ENCODE measurements at places on chromosomes 5 and 9.

DNA sequence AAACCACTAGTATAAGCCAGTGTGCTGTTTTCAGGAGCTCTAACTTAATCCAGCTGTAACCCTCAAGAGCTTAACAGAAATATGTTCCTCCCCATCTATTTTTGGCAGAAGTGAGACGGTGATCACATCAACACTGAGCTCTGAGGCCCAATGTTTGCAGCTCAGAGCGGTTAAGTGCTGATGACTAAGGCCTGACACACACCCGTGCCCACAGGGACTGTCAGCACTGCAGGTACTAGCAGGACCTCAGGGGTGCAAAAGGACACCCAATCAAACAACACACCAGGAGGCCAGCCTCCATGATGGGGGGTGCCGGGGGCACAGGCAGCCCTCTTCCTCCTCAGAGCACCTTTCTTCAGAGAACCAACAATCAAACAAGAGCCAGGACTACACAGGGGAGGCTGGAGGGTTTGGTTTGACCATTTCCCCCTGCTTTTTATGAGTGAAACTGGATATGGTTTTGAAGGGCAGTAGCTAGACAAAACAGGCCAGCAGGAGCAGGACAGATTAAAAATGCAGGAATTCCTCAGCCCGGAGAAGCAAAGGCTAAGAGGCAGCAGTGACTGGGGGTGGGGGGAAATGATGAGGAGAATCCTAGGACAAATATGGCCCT is 61.3 kb downstream of the RAPGEF1 start:
- peak; percentile 93 for DNase-seq

- DNase-seq = no peak
These were observed 13.6 kb downstream of the AHRR start for GRCh38 chr5:334903-335739.

- DNase-seq = no peak
These were observed 9.7 kb upstream of the COL5A1 start for GRCh38 chr9:134631881-134632280.

GRCh38 chr5:16492398-16493140 is 27.0 kb upstream of the ZNF622 start:
- peak; percentile 74 for DNase-seq

GRCh38 chr5:12704955-12705354 is 800.7 kb upstream of the CTNND2 start:
- DNase-seq = peak; percentile 5

DNA sequence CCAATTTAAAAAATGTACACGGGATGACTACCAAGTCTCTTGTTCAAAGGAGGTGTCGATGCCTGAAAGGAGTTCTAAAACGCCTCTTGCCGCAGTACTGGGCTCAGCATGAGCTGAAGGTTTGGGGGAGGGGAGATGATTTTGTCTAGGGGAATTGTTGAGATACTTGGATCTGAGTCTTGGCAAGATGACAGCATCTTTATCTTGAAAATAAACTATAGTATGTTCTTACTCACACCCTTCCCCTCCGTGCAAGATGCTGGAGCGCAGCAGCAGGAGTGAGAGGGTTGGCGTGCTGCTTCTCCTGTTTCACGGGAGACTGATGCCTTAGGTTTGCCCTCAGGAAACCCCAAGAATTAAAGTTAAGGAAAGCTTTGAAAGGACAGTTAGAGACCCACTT is 47.3 kb downstream of the FAM78A start:
- no peak for DNase-seq

- DNase-seq = peak; percentile 59
These were observed 166.0 kb downstream of the CDH9 start for GRCh38 chr5:26872337-26872736.

DNA sequence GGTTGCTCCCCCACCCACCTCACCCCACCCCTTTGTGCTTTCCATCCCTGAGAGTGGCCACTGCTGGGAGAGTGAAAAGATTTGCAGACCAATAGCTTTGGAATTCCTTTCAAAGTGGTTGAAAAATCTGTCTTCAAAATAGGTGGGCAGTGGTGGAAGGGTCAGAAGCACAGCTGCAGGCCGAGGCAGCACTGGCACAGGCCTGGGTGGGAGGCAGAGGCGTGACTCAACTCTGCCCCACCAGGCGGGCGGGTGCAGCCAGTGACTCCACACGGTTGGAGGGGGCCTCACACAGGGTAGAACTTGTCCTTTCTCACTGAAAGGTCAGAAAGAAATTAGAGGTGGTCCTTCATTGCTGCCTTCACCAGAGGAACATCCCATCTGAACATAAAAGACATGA is 214.9 kb upstream of the TBCA start:
- DNase-seq = no peak

- no peak for DNase-seq
These were observed 298.2 kb downstream of the MAN2A1 start for GRCh38 chr5:109987970-109988369.

- DNase-seq = peak; percentile 48
These were observed 23.9 kb upstream of the MAPK9 start for GRCh38 chr5:180315762-180316212.

- peak; percentile 32 for DNase-seq
These were observed 203.9 kb upstream of the RASEF start for GRCh38 chr9:83266666-83267496.

GRCh38 chr5:67724412-67725135 is 491.0 kb upstream of the PIK3R1 start:
- DNase-seq = no peak

GRCh38 chr5:50887889-50888633 is 221.6 kb downstream of the PARP8 start:
- DNase-seq = no peak

DNA sequence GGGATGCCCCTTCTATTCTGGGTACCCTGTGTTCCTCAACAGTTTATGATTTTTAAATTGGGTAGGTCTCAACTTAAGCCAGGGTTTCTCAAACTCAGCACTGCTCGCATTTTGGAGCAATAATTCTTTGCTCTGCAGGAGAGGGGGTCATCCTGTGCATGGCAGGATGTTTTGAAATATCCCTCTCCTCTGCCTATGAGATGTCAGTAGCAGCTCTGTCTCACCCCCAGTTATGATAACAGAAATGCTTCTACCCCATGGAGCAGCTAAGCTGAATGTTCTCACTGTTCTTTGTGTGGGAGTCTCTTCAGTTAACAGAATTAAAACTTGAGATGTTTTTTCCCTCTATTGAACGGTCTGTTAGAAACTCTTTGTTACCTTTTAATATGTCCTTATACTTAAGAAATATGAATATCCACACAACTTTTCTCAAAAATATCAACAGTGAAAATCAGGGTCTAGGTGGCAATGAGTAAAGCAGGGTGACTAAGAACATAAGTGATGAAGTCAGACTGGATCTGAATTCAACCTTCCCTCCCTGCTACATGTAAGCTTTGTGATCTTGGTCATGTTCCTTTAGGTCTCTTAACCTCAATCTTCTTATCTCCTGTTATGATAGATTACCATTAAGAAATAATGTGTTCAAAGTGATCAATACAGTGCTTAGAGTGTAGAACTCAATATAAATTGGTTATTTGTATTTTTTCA is 89.0 kb downstream of the CAMK4 start:
- no peak for DNase-seq

DNA sequence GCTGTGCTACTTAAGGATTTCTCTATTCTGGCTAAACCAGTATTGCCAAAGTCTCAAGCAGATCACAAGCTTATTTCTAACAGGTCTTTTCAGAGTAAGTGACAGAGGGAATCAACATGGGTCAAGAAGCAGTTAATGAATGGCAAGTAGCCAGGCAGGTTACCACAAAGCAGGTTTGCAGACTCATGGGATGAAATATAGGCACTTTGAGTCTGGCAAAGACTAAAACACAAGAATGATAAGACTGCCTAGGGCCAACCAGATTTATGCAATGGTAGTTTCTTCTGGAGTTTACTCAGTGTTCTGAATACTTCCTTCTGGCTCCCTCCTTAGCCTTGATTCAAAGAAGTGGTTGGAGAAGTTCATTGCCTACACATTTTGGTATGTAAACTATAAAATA is 3.6 kb downstream of the HMGCS1 start:
- DNase-seq = no peak

- DNase-seq = peak; percentile 52
These were observed 64.8 kb downstream of the SMIM23 start for GRCh38 chr5:171850324-171850947.

- DNase-seq = peak; percentile 36
These were observed 127.0 kb downstream of the NNT start for GRCh38 chr5:43729846-43730478.

DNA sequence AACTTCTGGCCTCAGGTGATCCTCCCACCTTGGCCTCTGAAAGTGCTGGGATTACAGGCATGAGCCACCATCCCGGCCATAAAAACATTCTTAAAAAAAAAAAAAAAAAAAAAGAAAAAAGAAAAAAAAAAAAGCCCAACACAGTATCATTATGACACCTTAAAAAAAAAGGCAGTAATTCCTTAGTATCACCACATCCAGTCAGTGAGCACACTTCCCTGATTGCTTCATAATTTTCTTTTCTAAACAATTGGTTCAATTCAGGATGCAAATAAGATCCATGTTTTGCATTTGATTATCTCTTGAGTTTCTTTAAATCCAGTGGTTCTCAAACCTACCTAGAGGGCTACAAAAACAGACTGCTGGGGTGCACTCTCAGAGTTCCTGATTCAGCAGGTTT is 182.5 kb downstream of the CDK5RAP2 start:
- peak; percentile 33 for DNase-seq

GRCh38 chr5:89981878-89982773 is 427.4 kb downstream of the CETN3 start:
- DNase-seq = no peak

- DNase-seq = no peak
These were observed 5.3 kb downstream of the SET start for GRCh38 chr9:128694344-128694743.

- DNase-seq = no peak
These were observed 170.0 kb downstream of the CACNA1B start for GRCh38 chr9:138047469-138048040.

DNA sequence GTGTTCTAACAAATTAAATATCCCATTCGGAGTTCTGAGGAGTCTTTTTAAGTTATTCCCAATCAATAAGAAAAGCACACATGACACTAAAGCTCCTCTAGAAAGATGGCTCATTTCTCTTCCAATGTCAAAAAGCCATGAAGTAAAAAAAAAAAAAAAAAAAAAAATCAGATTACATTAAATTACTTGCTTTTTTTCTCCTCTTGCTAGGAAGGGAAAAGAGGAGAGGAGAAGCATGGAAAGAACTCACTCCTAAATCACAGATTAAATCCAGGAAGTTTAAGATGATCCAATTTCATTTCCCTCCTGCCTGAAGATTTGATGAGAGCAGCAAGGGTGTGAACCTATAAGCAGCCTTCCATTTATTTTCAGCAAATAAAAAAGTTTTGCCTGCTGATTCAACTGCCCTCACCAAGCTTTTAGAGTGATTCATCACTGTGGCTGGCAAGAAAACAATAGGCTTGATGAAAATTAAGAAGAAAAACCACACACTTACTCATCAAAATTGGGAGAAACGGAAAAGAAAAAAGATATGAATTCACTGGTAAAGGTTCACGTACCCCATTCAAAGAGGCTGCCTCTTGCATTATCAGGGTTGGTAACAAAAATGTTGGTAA is 19.7 kb downstream of the MYO10 start:
- DNase-seq = peak; percentile 97

DNA sequence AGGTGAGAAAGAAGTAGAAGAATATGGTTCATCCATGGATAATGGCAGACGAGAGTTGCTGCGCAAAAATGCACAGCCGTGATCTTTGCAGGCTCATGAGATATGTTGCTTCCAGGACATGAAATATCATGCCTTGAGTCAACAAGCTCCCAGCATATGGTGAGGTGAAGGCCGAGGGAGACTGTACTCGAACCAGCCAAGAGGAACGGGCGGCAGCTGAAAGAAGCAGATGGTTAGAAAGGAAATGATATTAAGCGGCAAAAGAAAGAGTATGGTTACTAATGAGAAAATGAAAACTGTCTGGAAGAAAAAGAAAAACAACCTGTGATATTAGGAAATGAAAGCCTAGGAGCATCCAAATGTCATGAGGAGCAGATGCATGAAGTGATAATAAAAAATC is 344.7 kb upstream of the DAP start:
- no peak for DNase-seq

DNA sequence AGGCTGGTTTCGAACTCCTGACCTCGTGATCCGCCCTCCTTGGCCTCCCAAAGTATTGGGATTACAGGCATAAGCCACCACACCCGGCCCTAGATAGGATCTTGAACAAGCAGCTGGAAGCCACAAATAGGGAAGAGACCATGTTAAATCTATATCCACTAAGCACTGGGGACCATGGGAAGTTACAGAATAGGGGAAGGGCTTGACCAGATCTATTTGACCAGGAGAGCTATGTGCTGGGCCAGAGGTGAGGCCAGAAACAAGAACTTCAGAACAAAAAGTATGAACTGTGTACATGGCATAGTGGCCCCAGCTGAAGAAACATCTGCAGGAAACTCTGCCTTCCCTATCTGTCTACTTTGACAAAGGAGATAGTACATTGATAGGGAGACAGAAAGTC is 10.8 kb downstream of the KLF4 start:
- no peak for DNase-seq

- DNase-seq = no peak
These were observed 23.9 kb downstream of the FGF1 start for GRCh38 chr5:142661957-142662356.

GRCh38 chr9:33239921-33240320 is at the start of gene SPINK4:
Gene SPINK4 (plus strand): TSS chr9:33240167. CDS start chr9:33240209, 42 bp downstream.
- no peak for DNase-seq

GRCh38 chr9:97276310-97276852 is 31.1 kb upstream of the CCDC180 start:
- no peak for DNase-seq

GRCh38 chr5:53008751-53009150 is 19.6 kb downstream of the ITGA2 start:
- peak; percentile 93 for DNase-seq

Data from ELR (cell line).